ENCODE measurements at places on chromosomes 3 and 15. TPM values are rescaled to one million over a fixed set of nuclear protein-coding genes. Genes with fewer than 3 reads are reported as not detected.

Gene GOLGA8A
- polyA plus RNA-seq: 13.3 TPM

Gene DAZL
- not detected for polyA plus RNA-seq

Gene CNOT10
- polyA plus RNA-seq: 14.3 TPM

Gene BCHE
- polyA plus RNA-seq: 18.5 TPM

Gene PAK6
- 2.0 TPM for polyA plus RNA-seq

Gene DPPA4
- polyA plus RNA-seq: not detected

Gene SERINC4
- 0.61 TPM for polyA plus RNA-seq

Gene TRANK1
- 12.5 TPM for polyA plus RNA-seq

Gene CPN2
- 0.06 TPM for polyA plus RNA-seq

Gene MYLK
- polyA plus RNA-seq: 1,651 TPM

Gene TMEM40
- polyA plus RNA-seq: 7.0 TPM

Gene SLC15A2
- 0.65 TPM for polyA plus RNA-seq

Gene PARP9
- polyA plus RNA-seq: 24.1 TPM

Gene SKOR1
- 0.60 TPM for polyA plus RNA-seq

Gene SCN11A
- 0.32 TPM for polyA plus RNA-seq

Gene SPRED1
- polyA plus RNA-seq: 8.2 TPM

Gene CLSTN2
- 1.1 TPM for polyA plus RNA-seq

Gene NANOGP8
- polyA plus RNA-seq: not detected

Gene CEMIP
- 0.25 TPM for polyA plus RNA-seq

Gene GNAT1
- polyA plus RNA-seq: not detected

Gene DNAJC19
- 47.2 TPM for polyA plus RNA-seq

Gene DGKG
- polyA plus RNA-seq: 4.2 TPM

Gene LRRC28
- 14.3 TPM for polyA plus RNA-seq

Gene C3orf22
- polyA plus RNA-seq: not detected

Gene EFHB
- polyA plus RNA-seq: 1.4 TPM

Gene CAMKV
- not detected for polyA plus RNA-seq

Gene EFCC1
- polyA plus RNA-seq: 4.3 TPM

Gene P2RY14
- 4.7 TPM for polyA plus RNA-seq

Gene APBA2
- polyA plus RNA-seq: 4.2 TPM

Gene DUOXA2
- 0.52 TPM for polyA plus RNA-seq

Gene KBTBD13
- 0.19 TPM for polyA plus RNA-seq

Gene ROPN1
- not detected for polyA plus RNA-seq

All from urinary bladder (tissue), 4 donors.